Forelimb muscle (tissue), 1 donor: ENCODE measurements at places on chromosomes 16 and 17.

GRCh38 chr17:81481073-81481799 lies 31.4 kb downstream of the ACTG1 start:
- peak; percentile 45 for DNase-seq

- no peak for DNase-seq
Measured at GRCh38 chr17:48905987-48906515, 2.2 kb upstream of the UBE2Z start.

DNA sequence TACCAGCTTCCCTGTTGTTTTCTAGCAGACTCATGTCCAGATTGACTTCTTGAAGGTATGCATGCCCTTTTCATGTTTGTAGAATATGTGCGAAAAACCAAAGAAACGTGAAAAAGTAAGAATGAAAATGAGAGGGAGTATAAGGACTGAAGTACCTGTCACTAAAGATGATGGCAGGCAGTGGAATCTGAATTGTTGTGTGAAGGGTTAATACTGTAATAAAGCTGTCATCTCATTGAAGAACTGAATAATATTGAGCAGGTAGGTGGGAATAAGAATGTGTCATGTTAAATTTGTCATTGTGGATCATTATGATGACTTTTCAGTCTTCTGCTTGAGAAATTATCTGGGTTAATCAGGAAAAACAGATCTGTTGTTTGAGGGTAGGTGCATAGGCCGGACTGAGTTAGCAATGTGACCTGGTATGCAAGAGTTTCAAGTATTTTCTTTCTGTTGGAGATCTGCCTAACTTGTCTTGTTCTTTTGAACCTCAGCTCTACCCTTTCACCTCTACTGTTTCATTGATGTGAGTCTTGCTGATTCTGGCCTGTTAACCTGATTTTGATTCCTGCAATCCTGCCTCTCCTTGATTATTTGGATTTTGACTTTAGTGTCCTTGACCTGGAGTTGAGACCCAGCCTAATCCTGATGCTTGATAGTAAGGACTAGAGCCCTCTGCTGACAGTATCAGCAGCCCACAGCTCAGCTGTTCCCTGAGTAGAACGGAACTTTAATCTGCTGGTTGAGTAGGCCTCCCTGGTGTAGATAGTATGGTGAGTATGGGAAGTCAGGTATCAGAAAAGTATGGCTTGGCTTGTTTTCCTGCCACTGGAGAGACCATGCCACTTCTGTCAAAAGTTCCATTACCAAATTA lies 64.6 kb downstream of the MAP2K4 start:
- DNase-seq: no peak

GRCh38 chr17:48791128-48792032 lies 25.6 kb downstream of the TTLL6 start:
- DNase-seq: peak; percentile 28

- DNase-seq: no peak
Measured at GRCh38 chr17:55576237-55576995, 65.2 kb upstream of the SMIM36 start.

GRCh38 chr16:80836202-80836601 lies 31.8 kb upstream of the CDYL2 start:
- no peak for DNase-seq

GRCh38 chr16:1150511-1150982 lies 2.4 kb upstream of the CACNA1H start:
- no peak for DNase-seq

DNA sequence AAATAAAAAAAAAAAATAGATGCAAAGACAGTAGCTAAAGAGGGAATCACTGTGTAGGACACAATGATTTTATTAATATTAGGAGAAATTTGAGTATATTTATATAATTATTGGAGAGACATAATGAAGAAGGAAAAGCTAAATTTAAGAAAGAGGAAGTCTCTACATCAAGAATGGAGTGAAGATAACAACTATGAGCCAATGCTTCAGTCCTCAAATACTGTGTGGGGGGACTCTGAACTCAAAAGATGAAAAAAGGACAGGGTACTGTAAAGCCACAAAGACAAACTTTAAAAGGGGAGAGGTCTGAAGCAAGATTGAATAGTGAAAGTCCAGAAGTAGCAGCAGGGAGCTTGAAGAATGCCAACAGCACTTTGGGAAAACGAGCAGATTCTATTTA lies 44.7 kb downstream of the SKAP1 start:
- no peak for DNase-seq

DNA sequence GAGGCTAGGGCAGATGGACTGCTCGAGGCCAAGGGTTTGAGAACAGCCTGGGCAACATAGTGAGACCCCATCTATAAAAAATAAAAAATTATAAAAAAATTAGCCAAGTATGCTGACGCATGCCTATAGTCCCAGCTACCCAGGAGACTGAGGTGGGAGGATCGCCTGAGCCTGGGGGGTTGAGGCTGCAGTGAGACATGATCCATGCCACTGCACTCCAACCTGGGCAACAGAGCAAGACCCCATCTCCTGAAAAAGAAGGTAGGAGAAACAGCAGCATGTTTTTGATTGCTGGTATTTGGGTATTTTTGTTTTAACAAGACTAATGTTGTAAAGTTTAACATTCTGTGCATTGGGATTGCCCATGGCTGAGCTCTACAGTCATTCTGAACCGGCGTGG lies 8.9 kb upstream of the DDX19A start:
- no peak for DNase-seq

GRCh38 chr17:1091900-1092299 lies 87.9 kb downstream of the ABR start:
- no peak for DNase-seq

GRCh38 chr17:35894206-35894605 lies 14.0 kb upstream of the CCL5 start:
- DNase-seq: no peak

- DNase-seq: peak; percentile 38
Measured at GRCh38 chr17:39264119-39264518, 38.4 kb upstream of the STAC2 start.

- DNase-seq: no peak
Measured at GRCh38 chr16:89931305-89931896, 8.3 kb downstream of the TUBB3 start.

DNA sequence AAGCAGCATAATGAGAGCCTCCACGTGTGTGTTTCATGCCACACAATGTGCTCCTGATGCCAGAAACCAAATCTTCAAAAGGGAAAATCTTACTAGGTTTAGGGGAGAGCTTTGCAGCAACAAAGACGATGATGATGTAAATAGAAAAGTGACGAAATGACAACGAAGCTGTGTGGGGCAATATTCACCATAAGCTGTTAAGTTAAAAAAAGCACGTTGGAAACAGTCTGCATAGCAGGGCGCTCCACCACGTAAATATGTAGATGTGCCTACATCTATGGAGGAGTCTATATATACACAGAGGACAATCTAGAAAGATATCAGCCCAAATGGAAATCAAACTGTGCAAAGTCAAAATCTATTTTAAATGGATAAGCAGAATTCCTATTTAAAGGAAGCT lies 61.0 kb downstream of the RPH3AL start:
- DNase-seq: no peak

GRCh38 chr17:63772801-63773271 lies 561 bp downstream of the CCDC47 start:
- DNase-seq: no peak

- no peak for DNase-seq
Measured at GRCh38 chr17:76446449-76447231, 6.3 kb downstream of the UBE2O start.

GRCh38 chr17:81514739-81515529 lies 2.3 kb upstream of the ACTG1 start:
- DNase-seq: no peak

- DNase-seq: no peak
Measured at GRCh38 chr17:28665994-28666393, 4.0 kb downstream of the SUPT6H start.

GRCh38 chr17:72743037-72743467 lies 349.4 kb downstream of the SLC39A11 start:
- no peak for DNase-seq

GRCh38 chr17:21239680-21240368 lies 13.4 kb downstream of the NATD1 start:
- no peak for DNase-seq

GRCh38 chr17:1228781-1229348 lies 41.4 kb upstream of the BHLHA9 start:
- no peak for DNase-seq

- DNase-seq: no peak
Measured at GRCh38 chr16:81136390-81137335, 40.5 kb upstream of the GCSH start.

DNA sequence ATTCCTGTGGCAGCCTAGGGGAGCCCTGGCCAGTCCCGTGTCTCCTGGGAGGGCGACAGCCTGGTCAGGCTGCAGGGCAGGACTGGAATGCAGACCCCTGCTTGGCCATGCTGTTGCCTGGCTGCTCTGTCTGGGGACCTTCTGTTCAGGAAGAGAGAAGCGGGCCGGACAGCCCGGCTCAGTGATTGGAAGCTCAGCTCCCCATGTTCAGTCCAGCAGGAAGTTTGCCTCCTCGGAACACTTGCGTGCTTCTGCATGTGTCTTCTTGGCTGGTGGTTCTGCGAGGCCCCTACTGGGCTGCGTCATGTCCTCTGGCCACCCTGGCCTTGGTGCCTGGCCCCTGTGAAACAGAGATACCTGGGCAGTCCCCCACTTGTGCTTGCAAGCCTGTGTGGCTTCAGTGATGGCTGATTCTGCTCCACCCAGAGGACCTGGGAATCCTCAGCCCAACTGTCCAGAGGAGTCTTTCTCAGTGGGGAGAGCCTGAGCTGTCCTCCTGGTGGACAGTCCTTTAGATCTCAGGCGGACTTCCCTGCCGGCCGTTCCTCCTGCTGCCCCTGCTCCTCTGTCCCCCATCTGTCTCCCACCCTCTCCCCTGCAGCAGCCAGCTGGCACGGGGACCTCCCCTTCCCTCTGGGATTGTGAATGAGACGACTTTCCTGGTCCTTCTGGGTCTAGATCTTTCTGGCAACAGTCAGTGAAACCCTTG lies 279.5 kb downstream of the SEC14L1 start:
- DNase-seq: no peak

DNA sequence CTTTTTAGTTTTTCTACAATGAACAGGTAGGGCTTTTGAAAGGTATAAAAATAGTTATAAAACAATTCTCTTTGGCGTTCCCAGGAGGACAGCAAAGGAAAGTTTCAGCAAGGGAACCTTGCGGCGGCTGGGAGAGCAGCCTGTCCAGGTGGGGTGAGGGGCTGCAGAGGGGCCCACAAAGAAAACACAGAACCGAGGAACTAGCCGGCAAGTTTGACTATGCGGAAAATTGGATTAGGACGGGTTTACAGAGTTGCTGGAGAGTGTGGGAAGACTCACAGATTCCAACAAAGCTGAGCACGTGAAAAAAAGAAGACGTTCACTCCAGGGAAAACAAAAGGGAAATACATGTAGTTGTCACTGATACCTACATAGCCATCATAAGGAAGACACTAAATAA lies 40.2 kb upstream of the METTL16 start:
- DNase-seq: no peak

DNA sequence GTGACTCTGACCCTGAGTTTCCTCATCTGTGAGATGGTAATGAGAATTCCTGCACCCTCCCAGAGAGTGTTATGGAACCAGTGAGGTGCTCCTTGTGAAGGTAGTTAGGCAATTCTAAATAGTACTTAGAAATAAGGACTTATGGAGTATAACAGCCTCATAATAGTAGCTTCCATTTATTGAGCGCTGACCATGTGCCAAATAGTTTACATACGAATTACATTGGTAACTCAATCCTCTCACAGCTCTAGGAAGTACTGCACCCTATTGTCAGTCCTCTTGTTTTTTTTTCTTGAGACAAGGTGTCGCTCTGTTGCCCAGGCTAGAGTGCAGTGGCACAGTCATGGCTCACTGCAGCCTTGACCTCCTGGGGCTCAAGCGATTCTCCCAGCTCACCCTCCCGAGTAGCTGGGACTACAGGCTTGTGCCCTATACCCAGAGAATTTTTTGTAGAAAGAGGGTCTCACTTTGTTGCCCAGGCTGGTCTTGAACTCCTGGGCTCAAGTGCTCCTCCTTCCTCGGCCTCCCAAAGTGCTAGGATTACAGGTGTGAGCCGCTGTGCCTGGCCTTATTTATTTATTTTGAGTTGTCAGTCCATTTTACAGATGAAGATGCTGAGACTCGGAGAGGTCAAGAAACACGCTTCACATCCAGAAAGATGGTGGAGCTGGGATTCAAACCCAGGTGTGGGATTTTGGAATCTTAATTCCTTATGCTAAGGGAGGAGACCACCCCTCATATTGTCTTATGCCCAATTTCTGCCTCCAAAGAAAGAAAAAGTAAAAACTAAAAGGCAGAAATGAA lies 2.9 kb downstream of the TNS4 start:
- no peak for DNase-seq

DNA sequence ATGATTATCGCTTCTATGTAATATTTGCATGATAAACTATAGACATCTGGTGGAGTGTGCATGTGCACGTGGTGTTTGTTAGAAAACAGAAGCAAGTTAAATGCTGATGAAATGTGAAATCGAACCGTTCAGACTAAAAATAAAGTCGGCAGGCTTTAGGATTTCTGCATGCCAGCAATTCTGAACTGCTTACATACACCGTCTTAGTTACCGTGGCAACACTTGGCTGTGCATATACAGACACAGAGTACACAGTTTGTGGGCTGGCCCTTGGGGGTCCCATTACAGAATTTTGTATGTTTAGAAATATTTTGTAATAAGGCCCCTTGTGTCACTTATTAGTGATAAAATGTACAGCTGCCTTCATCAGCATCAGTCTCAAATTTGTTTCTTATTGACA lies 605.5 kb downstream of the RBFOX1 start:
- DNase-seq: peak; percentile 84

GRCh38 chr17:1186923-1187771 lies 7.4 kb upstream of the ABR start:
- peak; percentile 64 for DNase-seq

- DNase-seq: no peak
Measured at GRCh38 chr17:78818932-78819331, 21.7 kb downstream of the USP36 start.

- DNase-seq: no peak
Measured at GRCh38 chr17:75755990-75756389, 9.0 kb downstream of the GALK1 start.

- no peak for DNase-seq
Measured at GRCh38 chr16:83579436-83579835, 228.3 kb upstream of the HSBP1 start.

GRCh38 chr16:88347656-88348376 lies 34.9 kb upstream of the ZNF469 start:
- DNase-seq: no peak

DNA sequence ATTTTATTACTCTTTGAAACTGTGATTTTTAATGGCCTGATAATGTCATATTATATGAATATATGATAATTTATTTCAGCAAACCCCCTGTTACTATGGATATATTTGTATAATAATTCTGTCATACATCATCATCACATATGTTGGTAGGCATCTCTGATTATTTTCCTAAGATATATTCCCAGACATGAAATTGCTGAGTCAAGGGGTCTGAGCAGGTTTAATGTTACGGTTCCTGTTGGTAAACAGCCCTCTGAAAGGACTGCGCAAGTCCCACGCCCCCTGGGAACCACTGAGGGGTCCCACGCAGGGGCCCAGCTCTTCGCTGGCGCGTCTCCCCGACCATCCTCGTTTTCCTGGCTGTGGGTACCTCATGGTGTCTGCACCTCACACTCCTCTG lies 24.2 kb downstream of the SLC13A5 start:
- no peak for DNase-seq

GRCh38 chr16:78198288-78198687 lies 98.8 kb downstream of the WWOX start:
- DNase-seq: no peak

GRCh38 chr17:36879027-36879426 lies 58.2 kb upstream of the LHX1 start:
- no peak for DNase-seq

- DNase-seq: no peak
Measured at GRCh38 chr17:6066183-6066948, 3.8 kb upstream of the WSCD1 start.

GRCh38 chr16:28013392-28013791 lies 50.1 kb downstream of the GSG1L start:
- no peak for DNase-seq

- DNase-seq: no peak
Measured at GRCh38 chr16:35174016-35174415, 1714.6 kb downstream of the TP53TG3F start.
